NCI-H187 (cell line): ENCODE measurements at places on chromosomes 11 and 22.

GRCh38 chr22:48185071-48186055 lies 1422.9 kb downstream of the TBC1D22A start:
- no peak for DNase-seq

DNA sequence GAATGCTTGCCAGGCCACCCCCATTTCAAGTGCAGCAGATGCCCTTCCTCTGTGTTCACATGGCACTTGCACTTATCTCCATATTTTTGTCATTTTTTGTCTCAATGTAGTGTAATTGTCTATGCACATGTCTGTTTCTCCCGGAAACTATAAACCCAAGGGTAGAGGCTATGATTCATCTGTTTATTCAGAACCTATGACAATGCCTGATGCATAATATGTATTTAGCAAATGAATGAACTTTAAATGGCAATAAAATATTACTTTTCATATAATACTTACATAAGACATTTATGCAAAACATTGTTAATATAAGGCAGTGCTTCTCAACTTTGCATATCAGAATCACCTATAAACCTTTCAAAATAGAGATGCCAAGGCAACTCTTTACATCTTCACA lies 6.7 kb downstream of the PAK1 start:
- DNase-seq: no peak

- no peak for DNase-seq
These were observed 208.4 kb downstream of the ARHGAP42 start for GRCh38 chr11:100895449-100895848.

GRCh38 chr11:12705874-12706273 lies 31.7 kb downstream of the TEAD1 start:
- DNase-seq: no peak

DNA sequence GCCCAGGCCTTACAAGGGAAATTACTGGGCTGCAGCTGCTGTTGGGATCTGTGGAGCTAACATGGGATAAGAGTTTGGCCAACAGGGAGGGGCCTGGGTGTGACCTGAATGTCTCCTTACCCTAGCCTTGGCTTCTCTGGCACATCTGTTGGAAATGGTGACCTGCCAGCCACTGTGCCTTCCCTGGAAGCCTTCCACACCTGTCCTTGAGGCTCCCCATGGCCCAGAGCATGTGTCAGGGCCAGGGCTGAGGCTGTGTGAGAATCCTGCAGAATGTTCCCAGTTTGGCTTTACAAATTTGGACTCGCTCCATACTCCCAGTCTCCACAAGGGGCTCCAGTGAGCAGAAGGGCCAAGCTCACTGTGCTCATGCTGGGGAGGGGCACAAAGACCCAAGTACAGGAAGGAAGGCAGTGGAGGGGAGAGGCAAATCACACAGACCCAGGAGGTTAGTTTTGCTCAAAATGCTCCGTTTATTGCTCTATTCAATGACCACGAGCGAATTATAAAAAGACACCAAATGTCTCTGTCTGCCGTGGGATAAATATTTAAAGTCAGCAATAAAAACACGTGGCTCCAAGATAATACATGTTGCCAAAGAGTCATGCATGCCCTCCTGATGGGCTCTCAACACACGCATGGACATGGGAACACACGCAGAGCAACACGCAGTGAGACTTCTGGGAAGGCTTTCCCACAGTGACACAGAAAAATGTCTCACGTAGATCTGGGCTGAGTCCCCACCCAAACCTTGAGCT lies 1.7 kb upstream of the IGSF22 start:
- no peak for DNase-seq

DNA sequence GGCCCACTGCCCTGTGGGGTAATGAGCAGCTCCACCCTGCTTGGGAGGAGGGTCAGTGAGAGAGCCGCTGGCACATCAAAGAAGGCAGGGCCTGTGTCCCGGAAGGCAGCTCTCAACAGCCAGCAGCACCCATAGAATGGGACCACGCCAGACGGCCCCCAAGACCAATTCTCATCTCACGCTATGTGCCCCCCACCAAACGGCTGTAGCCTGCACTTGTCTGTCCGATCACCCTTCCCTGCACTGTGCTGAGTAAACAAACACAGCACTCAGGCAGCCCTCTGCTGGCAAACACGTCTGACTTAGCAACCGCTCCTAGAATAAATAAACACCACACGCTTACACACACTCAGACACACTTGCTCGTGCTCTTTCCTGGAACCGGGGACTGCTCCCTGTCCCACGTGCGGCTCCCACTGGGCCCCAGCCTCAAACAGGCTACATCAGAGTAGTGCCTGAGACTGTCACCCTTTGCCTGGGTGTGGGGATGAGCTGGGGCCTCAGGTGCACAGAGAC lies 53.2 kb upstream of the CDON start:
- peak; percentile 22 for DNase-seq

GRCh38 chr11:62124186-62125113 lies 639 bp downstream of the INCENP start:
- DNase-seq: no peak

GRCh38 chr11:17771415-17771814 lies 36.8 kb downstream of the KCNC1 start:
- no peak for DNase-seq

DNA sequence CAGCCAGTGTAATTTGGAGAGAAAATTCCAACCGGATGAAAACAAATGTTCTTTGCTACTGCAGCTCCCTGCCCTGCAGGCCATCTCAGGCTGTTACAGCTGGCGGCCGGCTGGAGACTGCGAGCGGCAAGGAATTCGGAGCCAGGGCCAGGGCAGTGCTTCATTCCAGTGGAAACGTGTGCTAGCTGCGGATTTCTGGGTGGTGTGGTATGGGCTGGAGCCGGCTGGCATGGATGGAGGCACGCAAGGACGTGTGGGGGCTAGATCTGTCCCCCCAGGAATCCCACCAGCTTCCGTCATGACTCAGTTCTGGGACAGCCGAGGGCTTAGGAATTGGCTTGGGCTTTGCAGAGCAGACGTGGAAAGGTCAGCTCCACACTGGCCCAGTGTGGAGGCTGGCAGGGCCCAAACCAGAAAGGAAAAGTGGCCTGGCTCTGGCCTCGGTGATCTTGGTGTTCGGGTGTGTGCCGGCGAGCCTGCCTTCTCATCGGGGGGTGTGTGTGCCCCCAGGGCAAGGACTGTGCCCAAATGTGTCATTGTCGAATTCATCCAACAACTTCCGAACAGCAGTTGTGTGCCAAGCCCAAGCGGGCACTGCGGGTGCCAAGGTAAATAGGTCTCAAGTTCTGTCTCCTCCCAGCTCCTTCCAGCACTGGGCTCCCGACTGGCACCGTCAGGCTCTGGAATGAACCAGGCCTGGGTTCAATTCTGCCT lies 48.1 kb upstream of the SHISAL1 start:
- no peak for DNase-seq

GRCh38 chr22:42990131-42990838 lies 24.7 kb downstream of the PACSIN2 start:
- DNase-seq: no peak

DNA sequence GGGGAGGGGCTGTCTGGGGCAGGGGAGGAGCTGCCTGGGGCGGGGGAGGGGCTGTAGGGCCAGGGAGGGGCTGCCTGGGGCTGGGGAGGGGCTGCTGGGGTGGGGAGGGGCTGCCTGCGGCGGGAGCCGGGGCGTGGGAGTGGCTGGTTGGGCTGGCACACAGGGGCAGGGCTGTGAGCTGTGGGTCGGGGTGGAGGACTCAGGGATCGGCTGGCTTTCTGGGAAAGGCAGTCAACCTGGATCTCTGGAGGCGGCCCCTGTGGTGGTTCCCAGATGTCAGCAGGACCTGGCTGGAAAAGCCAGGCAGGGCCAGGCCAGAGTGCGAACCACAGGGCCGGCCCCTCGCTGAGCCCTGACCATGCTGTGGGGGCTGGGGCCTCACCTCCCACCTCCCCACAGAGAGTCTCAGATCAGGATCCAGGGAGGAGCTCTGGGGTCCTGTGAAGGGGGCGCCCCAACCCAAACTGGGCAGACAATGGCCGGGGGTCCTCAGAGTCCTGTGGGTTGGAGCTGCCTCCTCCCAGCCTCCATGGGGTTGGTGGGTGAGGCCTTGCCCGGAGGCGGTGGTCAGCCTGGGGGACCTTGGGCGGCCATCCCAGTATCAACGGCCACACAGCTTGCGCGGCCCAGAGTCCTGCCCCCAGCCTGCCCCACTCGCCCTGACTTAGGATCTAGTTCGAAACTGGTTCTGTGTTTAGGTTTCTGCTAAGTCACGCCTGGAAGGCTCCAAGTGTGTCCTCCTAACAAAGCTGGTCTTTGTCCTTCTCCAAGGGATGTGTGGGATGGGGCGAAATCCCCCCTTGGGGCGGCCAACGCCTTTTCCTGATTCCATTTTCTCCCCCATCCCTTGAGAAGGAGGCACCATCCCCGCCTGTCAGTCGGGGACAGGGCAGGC lies 1.9 kb downstream of the MUC5B start:
- no peak for DNase-seq

DNA sequence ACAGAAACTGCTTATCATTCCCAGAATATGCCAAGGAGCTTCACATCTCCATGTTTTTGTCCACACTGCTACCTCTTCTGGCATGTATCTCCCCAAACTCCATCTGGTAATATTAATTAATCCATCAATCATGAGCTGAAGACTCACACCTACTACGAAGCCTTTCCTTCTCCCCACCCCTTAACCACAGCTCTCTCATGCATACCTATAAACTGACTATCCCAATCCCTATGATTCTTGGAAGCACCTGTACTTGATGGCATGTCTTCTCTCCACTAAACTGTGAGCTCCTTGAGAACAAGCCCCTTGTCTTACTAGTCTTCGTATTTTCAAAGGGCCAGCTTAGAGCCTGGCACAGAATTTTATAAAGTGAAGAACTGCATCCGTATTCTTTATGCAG lies 47.3 kb downstream of the RELT start:
- DNase-seq: no peak

DNA sequence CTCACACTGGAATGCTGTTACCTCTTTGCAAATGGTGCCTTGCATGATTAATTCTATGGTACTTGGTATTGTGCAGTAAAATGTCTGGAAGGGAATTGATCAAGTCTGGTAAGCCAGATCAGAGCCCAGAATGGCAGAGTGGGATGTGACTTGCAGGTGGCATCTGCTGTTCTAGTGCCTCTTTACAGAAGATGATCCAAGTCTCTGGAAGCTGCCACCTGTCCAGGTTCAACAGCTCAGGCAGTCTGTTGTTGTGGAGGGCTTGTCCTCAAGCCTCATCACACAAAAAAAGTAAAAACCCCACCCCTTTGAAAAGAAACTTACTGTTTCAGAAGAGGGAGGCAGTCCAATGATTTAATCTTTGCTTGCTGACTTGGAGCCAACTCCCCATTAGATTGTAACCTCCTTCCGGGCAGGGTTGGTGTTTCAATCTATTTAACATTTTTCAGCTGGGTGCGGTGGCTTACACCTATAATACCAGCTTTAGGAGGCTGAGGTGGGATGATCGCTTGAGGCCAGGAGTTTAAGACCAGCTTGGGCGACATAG lies 17.1 kb downstream of the ZNRF3 start:
- DNase-seq: no peak

GRCh38 chr22:23243006-23243573 lies 62.8 kb downstream of the BCR start:
- DNase-seq: no peak

- DNase-seq: no peak
These were observed 94.2 kb downstream of the TBC1D22A start for GRCh38 chr22:46856661-46857060.

DNA sequence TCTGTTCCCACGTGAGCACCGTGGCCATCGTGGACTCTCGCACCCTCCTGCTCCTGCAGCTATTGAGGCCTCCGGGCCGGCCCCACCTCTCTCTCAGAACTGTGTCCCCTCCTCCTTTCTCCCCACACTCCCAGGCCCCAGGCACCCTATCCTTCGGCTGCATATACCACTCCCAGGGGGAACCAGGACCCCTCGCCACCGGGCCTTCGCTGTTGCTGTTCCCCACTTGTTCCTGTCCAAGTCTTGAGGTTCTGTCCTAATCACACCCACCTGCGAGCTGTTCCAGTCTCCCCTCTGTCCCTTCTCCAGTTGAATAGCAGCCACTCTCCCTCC lies 43.0 kb upstream of the CDON start:
- DNase-seq: no peak

- no peak for DNase-seq
These were observed 92.5 kb downstream of the RELT start for GRCh38 chr11:73468590-73469161.

DNA sequence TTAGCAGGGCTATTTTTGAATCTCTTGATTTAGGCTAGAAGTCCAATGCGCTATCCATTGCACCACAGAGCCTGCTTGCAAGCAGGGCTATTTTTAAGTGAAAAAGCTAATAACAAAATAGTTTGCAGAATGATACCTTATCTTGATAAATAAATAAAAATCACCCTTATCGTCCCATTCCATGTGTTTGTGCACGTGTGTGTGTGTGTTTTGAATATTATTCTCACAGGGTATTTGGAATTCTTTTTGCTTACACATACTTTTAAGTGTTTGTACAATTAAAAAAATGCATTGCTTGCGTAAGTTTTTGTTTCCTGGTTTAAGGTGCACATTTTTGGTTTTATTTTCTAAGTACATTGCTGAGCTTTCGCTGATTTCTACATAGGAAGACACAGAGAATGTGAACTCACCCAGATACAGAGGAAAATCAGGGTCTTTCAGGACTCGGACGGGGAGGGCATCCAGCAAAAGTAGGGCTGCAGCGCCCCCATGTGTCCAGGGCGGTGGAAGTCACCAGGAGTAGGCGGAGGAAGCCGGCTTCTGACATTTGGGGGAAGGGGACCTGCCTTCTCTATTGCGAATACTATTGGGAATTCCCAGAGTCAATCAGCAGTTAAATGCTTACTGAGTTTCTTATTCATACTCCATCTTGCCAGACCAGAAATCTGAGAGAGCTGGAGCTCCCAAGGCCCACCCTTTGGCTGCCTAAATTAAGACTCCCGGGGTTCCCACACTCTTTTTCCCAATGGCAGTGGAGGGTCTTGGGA lies 27.3 kb downstream of the SLC1A2 start:
- DNase-seq: peak; percentile 27

DNA sequence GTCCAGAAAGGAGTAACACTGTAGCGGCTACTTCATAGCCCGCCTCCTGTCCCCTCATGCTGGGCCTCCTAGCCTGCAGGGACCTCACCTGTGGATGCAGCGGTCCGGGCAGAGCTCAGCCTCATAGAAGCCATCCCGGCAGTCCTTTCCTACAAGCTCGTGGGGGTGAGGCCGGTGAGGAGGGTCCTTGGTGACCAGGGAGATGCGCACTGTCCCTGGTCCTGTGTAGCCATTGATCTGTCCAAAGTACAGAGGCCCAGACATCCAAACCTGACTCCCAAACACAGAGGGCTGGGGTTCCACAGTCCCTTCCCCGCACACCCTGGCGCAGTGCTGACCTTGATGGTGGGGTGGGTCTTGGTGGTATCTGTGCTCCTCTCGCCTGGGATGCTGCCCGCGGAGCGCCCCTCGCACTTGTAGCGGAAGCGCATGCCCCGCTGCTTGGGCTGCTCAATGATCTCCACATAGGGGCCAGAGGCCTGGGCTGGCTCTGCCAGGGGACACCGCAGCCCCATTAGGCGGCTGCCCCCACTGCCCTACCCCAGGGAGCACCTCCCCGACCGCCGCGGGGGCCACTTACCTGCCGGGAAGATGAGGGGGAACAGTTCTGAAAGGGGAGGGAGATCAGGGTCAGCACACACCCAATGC lies 993 bp downstream of the RELA start:
- DNase-seq: no peak
